Activated CD4-positive, alpha-beta T cell treated with anti-CD3 and anti-CD28 coated beads for 1 hour (primary cell): ENCODE measurements at places on chromosomes 3 and 15.

DNA sequence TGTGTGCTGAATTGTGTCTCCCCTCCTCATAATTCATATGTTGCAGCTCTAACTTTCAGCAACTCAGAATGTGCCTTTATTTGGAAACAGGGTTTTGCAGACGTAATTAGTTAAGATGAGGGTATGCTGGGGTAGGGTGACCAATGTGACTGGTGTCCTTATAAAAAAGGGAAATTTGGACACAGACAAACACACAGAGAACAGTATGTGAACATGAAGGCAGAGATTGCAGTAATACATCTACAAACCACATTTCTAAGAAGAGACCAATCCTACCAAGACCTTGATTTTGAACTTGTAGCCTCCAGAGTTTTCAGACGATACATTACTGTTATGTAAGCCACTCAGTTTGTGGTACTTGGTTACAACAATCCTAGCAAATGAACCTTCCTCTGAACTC is 817.8 kb downstream of the TUSC7 start:
- no peak for DNase-seq

GRCh38 chr3:140630866-140631265 is 47.0 kb upstream of the TRIM42 start:
- no peak for DNase-seq

- DNase-seq: no peak
These were observed 3.2 kb downstream of the DTWD1 start for GRCh38 chr15:49624056-49624455.

GRCh38 chr15:67941648-67942310 is 101.9 kb upstream of the RNU6-1 start:
- DNase-seq: no peak

- no peak for DNase-seq
These were observed 28.5 kb downstream of the PLSCR4 start for GRCh38 chr3:146222204-146223046.

DNA sequence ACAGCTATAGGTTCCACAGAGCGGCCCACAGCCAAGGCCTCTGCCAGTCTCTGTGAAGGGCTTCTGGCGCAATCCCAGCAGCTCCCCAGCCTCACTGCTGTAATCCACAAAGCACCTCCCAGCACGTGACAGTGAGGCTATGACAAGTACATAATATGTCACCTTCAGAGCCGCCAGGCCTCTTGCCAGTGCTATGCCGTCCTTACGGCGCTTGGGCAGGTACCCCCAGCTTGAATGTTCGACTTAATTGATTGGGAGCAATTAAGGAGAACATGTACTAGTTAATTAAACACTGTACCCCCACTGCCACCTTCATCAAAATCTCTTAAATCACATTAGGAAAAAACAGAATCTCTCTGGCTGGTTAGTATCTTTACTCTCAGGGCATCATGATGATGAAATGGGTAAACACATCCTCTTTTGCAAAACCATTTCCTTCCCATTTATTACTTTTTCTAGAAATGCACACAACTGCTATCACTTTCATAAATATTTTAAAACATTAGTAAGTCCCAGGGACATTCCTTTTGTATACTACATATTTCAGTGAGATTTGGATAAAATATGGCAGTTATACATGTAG is 169.9 kb downstream of the XXYLT1 start:
- DNase-seq: no peak

- DNase-seq: no peak
These were observed 80.8 kb downstream of the RFTN1 start for GRCh38 chr3:16432714-16433113.

- no peak for DNase-seq
These were observed 20.5 kb upstream of the APEH start for GRCh38 chr3:49653621-49654020.

DNA sequence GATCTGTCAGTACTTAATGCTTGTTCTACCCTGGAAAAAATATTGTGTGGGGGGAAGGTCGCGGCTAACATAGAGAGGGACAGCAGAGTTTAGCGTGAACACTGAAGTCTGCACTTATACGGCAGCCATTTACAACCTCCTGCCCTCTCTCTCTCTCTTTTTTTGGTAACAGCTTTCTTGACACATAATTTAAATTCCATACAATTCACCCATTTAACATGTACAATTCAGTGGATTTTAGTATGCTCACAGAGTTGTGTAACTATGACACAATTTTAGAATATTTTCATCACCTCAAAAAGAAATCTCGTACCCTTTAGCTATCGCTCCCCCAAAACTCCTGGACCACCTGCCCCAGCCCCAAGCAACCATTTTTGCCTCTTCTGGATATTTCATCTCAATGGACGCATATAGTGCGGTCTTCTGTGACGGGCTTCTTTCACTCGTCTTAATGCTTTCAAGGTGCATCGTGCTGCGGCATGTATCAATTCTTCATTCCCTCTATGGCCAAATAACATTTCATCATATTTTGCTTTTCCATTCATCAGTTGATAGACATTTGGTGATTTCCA is 141.8 kb downstream of the XXYLT1 start:
- DNase-seq: no peak

DNA sequence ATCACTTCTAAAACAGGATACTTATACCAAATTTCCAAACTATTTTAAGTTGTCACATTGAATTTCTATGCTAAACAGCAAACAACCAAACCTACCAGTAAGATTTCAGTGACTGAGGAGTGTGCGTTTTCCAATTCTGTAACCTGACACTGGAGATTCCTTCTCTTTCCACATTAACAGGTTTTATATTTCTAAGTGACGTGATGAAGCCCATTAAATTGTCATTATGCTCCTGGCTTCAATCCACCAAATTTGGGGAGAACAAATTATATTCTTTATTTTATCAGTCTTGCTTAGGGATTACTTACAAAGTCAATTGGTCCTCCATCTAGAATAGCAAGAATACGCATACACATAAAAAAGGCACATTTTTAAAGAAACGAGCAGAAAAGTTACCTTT is 764.8 kb upstream of the NR2F2 start:
- DNase-seq: no peak

DNA sequence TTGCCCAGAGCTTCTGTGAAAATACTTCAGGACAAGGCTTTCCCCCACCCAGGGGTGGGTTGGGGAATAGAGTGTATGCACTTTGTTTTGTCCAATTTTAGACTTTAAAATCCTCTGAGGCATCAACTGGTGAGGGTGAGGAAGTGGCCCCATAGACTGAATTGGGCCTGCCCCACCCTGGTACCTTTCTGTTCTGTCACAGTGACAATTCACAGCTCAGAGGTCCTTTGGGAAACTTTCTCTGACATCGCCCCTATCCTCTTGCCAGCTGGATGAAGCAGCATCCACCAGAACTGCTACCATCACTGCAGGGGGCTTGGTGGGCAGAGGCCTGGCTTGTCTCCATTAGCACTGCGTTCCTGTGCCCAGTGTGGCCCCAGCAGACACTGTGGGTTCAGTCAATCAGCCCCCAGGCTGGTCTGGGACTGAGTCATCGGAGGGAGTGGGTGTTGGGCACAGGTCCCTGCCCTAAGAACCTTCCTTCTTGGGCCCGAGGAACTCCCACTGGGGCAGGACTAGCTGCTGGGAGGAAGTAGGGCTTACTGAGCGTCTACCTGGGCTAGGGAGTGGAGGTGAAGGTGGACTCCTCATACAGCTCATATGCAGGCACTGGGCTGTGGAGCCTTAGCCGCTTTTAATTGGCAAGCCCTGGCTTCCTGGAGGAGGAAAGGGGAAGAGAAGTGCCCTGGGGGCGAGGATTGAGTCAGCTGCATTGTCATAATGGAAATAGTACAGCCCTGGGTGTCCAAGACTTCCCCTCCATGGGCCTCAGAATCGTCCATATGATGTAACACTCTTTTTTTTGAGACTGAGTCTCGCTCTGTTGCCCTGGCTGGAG is 1.5 kb upstream of the PPM1M start:
- peak; percentile 8 for DNase-seq
